H4 (cell line): ENCODE measurements at places on chromosomes 11 and 22. TPM values are rescaled to one million over a fixed set of nuclear protein-coding genes. Genes with fewer than 3 reads are reported as not detected.

GRCh38 chr22:39928536-39929520, 27.9 kb downstream of the GRAP2 start:
- DNase-seq = no peak

DNA sequence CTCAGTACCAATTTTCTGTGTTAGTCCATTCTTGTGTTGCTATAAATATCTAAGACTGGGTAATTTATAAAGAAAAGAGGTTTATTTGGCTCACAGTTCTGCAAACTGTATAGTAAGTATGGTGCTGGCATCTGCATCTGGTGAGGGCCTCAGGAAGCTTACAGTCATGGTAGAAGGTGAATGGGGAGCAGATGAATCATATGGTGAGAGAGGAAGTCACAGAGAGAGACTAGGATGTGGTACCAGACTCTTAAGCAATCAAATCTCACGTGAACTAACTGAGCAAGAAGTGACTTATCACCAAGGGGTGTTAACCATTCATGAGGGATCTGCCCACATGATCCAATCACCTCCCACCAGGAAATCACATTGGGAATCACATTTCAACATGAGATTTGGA, 60.8 kb upstream of the ZBED5 start:
- no peak for DNase-seq

GRCh38 chr11:44988981-44989635, 38.4 kb upstream of the TP53I11 start:
- DNase-seq = no peak

DNA sequence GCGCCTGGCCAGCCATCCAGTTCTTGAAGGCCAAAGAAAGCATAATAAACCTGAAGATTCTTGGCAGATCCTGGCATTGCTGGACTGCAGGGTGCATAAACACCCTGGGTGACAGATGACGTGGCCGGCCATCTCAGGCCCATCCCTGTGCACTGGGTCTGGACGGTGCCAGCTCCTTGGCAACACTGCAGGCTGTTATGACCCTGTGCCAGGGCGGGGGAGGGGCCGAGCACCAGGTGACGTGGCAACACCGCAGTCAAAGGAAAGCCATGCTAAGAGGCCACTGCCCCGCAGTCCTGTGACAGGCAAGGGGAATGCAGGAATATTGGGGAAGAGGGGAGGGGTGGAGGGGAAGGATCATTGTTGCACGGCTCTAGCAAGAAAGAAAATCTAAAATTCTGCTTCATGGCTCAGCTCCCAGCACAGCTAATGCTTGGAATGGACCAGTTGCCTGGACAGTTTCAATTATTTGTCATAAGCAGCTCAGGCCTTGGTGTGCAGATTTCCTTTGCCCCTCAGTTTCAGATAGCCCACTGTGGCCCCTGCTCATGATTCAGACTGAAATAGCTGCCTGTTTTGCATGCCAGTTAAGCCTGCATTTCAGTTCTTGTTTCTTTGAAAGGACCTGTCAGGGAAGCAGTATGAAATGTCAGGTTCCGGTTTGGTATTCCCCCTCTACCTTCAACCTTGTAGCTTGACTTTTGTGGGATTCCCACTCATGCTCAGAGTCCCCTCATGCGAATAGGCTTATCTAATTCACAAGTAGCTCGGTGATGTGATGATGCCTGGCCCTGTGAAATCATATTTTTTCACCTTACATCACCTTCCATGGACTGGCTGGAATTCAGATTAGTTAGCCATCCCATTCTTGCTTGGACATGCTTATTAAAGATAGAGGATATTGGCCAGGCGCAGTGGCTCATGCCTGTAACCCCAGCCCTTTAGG, 29.7 kb upstream of the DDX6 start:
- peak; percentile 83 for DNase-seq

- DNase-seq = no peak
Measured at GRCh38 chr22:25485626-25486545, 78.6 kb upstream of the GRK3 start.

Gene SMIM38
- not detected in 2 replicates for total RNA-seq

Gene ACTN3
- not detected in 2 replicates for total RNA-seq

Gene NLRP14
- total RNA-seq = 0.08 and 0.19 TPM in 2 replicates
